ENCODE measurements at places on chromosomes 3 and 15.
A peak's percentile ranks its signal among the peaks of the same experiment; 100 is the strongest.

DNA sequence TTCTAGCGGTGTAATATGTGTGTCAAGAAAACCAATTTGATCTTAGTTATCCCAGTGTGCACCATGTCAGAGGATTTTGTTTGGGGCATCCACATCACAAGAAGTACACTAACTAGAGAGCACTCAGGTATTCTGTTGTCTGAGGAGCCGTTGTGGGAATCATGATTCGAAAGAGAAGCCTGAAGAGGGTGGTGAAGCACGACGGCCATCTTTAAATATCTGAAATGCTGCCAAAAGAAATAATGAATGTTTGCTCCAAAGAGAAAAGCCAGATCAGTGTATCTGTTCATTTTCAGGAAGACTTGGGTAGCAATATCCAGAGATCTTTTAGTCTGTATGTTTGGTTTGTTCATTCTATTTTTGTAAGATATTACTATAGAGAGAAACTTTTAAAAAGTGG lies 180.7 kb downstream of the KLHL25 start:
- DNase-seq, result no peak

- DNase-seq, result no peak
Observed at GRCh38 chr3:194689493-194689944, 3.8 kb downstream of the FAM43A start.

GRCh38 chr15:70357453-70357852 lies 259.7 kb upstream of the TLE3 start:
- no peak for DNase-seq

GRCh38 chr3:132352556-132353143 lies 35.4 kb downstream of the ACP3 start:
- peak; percentile 61 for DNase-seq

GRCh38 chr15:63030101-63030551 lies 12.4 kb upstream of the TPM1 start:
- no peak for DNase-seq

DNA sequence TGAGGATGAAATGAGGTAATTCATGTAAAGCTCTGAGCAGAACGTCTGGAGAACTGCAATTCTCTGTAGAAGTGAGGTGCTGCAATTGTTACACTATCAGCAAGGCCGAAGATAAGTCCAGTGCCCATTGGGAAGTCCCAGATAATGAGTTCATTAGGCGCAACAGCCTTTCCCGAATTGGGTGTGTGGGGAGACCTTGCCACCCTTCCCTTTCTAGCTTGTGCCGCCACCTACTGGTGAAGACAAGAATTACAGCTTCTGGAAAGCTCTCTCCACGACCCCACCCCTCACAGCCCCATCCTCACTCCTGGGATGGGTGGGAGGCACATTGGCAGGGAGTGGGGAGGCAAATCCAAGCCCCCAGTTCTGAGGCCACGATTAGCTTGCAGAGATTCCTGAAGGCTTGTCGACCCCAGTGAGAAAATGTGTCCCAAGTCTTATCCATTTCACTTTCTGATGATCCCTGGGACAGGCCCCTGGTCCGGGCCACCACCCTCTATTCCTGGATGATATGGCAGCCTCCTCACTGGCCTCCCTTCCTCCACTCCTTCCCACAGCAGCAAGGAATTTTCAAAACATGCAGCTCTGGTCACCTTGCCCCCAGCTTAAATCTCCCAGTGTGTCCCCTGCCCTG lies 36.4 kb downstream of the FAM3D start:
- peak; percentile 83 for DNase-seq

- DNase-seq, result no peak
Observed at GRCh38 chr3:42143440-42143839, 52.3 kb downstream of the TRAK1 start.
